ENCODE measurements at places on chromosomes 11 and 22.

DNA sequence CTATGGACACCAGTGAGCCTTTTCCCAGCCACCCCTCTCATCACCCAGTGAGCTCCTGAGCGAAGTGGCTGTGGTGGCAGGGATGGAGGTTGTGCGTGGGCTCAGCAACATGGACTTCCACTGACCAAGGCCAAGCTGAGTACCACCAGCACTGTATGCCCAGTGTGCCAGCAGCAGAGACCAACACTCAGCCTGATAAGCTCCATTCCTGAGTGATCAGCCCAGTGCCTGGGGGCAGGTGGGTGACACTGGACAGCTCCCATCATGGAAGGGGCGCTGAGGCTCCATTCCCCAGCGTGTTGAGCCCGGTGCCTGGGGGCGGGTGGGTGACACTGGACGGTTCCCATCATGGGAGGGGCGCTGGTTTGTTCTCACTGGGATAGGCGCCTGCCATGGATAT, 17.6 kb upstream of the CD81 start:
- DNase-seq = no peak

DNA sequence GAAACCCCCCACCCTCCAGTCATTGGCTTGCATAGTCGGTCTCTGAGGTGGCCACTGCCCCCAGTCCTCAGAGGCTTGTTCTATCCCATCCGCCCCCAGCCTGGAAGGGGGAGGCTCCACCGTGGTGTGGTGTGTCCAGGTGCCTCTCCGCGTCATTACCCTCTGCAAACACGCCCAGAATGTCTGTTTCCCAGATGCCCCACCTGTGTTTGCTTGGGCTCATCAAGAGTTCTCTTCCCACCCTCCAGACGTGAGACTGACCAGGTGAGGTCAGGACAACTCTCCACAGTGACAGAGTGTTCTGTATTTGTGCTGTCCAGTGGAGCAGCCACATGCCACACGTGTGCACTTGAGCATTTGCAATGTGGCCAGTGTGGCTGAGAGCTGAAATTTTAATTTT, 24.9 kb downstream of the LRRC10B start:
- DNase-seq = no peak

DNA sequence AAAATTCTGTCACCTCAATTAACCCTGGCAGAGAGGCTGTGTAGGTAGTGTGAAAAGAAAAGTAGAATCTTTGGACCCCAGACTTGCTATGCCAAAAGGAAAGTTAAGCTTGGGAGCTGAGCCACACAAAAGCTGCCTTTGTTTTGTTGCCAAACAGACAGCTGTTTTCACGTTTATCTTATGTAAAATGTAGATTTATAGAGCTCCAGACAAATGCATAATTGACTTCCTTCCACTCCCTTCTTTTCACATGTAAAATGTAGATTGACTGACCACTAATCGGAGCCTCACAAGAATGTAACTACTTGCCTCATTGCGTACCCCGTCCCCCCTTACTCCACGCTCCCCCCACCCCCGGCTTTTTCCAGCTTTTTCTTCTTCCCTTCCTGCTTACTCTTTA, 2302.2 kb upstream of the RAG2 start:
- DNase-seq = no peak

GRCh38 chr11:102332611-102332994, 14.4 kb upstream of the BIRC2 start:
- no peak for DNase-seq

GRCh38 chr22:47367993-47368945, 605.8 kb downstream of the TBC1D22A start:
- no peak for DNase-seq

DNA sequence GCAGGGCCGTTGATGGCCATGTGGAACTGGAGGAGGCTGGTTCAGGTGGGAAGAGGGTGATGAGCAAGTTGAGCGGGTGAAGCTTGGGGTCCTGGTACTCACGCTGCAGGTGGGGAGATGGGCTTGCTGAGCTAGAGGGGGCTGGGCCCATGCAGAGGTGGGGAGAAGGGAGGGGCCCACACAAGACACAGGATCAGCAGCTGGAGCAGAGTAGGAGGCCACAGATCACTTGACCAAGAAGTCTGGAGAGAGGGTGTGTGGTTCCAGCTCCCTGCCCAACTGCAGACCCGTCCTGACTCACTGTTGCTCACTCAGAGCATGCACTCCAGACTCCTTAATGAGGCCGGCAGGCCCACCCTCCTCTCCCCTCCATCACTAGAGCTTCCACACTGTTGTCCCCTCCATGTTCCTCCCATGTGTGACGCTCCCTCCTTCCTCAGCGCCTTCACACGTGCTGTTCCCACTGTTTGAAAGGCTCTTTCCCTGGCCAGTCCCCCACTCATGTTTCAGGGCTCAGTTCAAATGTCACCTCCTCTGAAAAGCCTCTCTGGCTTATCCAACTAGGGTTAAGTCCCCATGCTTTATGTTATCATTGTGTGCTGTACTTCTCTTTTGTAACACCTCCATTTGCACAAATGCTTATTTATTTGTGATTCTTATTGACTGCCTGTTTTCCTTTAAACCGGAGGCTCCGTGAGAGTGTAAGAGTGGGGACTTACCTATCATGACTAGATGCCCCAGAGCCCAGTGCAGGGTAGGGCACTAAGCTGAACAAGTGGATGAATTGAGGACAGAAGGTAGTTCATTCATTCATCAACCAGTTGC, 2.3 kb downstream of the CCDC86 start:
- no peak for DNase-seq

GRCh38 chr11:133793271-133794035, 51.9 kb downstream of the SPATA19 start:
- no peak for DNase-seq

- DNase-seq = no peak
These were observed 5.4 kb downstream of the KCNC1 start for GRCh38 chr11:17739945-17740338.

DNA sequence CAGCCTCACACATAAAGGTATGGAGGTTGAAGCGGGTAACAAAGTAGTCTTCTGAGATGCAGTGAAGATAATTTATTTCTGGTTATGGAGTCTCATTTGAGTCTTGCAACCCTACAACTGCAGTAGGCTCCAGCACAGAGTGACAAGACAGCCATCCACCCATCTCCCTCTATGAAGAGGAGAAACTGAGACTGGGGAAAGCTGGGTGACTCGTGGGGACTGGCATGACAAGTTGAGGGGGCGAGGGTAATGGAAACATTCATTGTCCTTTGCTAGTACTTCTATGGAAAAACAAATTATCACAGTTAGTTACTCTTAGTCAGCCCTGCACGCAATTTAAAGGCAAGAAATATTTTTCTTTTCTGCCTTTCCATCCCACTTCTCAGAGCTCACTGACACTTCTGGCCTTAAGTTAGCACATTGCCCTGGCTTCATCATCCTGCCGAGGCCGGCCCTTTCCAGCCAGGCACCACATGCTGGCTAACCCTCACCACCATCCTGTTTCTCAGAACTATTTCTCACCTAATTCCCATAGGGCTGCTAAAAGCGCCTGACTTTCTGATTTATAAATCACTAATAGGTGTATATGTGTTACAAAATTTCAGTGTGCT, 361.1 kb downstream of the ETS1 start:
- no peak for DNase-seq

DNA sequence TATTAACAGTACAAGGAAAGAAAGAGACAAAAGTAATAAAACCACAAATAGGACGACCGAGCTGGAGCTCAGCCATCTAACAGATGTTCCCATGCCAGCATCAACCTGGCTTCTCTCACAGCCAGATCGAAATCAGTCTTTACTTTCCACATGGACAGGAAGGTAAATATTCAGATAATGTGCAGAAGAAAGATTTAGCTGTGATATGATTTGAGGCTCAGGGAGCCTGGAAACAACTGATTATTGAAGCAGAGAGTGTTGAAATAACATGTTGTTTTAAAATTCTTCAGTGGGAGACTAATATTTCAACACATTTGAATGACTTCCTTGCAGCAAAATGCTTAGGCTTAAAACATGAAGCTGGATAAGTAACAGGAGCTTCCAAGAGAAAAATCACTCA, 546.8 kb downstream of the ETS1 start:
- DNase-seq = no peak

GRCh38 chr11:34064291-34064690, 12.8 kb downstream of the CAPRIN1 start:
- no peak for DNase-seq

DNA sequence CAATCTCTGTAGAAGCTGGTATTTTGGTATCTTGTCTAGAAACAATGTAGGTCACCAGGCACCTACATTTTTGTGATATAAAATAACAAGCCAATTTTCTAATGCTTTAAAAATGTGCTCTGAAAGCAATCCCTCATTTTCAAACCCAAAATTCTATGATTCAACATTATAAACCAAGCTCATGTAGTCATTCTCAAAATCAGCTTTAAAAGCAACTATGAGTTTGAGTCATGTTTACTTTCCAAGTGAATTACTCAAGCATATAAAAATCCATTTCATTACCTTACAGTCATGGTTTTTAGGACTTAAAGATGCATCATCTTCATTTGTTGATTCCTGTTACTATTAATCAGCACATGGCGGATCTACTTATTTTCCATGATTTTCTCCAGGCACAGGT, 216.4 kb downstream of the GRM5 start:
- no peak for DNase-seq

GRCh38 chr11:31303644-31304180, 65.8 kb downstream of the DCDC1 start:
- no peak for DNase-seq

GRCh38 chr22:38413085-38414008, 41.7 kb downstream of the KCNJ4 start:
- no peak for DNase-seq

DNA sequence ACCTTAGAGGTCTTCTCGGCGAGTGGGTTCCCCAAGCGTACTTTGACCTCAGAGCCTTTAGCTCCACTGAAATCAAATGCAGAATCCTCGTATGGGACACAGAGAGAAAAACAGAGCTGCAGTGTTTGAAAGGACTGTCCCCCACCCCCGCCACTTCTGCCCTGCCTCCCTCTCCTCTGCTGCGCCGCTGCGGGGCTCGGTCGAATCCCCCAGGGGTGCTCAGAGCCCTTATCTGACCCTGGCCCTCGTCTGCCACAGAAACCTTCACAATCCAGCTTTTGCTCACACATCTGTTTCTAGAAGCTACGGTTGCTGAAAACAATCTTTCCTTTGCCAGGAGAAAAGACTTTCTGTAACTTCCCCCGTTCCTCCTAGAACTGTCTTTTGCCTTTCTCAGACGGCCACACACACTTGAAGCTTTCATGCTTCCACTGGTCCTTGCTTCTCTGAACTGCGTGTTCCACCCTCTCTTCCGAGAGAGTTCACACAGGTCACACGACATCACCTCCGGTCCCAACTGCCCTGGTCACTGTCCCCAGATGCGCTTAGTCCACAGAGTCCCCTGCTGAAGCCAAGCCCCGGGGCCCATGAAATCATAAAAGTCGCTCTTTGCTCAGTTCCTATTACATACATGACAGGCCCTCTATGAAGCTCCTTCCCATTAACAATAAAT, 3.7 kb downstream of the SMIM35 start:
- no peak for DNase-seq

- no peak for DNase-seq
These were observed 424.1 kb upstream of the TENM4 start for GRCh38 chr11:79864882-79865281.

GRCh38 chr11:67247946-67248550, 18.2 kb upstream of the GRK2 start:
- DNase-seq = no peak

- no peak for DNase-seq
These were observed 173.7 kb downstream of the KIF18A start for GRCh38 chr11:27933992-27934829.

- DNase-seq = no peak
These were observed 69.5 kb upstream of the GRIK4 start for GRCh38 chr11:120442031-120442430.

DNA sequence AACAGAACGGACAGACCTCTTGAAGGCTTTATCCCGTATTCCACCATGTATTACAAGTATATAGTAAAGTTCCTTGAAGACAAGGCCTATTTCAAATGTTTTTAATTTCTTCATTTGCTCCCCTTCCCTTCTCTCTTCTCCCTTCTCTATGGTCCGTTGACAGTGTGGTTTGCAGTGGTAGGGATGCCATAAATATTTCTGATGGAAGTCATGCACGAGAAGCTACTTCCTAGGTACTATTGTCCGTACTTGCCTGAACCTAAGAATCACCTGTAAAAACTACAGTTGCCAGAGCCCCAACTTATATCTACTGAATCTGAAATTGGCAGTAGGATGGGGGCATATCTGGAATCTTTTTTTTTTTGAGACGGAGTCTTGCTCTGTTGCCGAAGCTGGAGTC, 2.8 kb downstream of the PISD start:
- DNase-seq = no peak

- DNase-seq = no peak
These were observed 2.1 kb downstream of the RNF141 start for GRCh38 chr11:10538924-10539323.

- no peak for DNase-seq
These were observed 6.6 kb downstream of the PLEKHB1 start for GRCh38 chr11:73652856-73653559.

- no peak for DNase-seq
These were observed 971 bp downstream of the TUBGCP6 start for GRCh38 chr22:50243685-50244419.

- DNase-seq = no peak
These were observed 398.4 kb downstream of the CTTN start for GRCh38 chr11:70796648-70797227.

- no peak for DNase-seq
These were observed 36.5 kb downstream of the SDHD start for GRCh38 chr11:112123129-112123528.

- no peak for DNase-seq
These were observed 283.5 kb downstream of the TTC28 start for GRCh38 chr22:28395920-28396753.

- no peak for DNase-seq
These were observed 62.8 kb downstream of the AMOTL1 start for GRCh38 chr11:94830722-94831510.

DNA sequence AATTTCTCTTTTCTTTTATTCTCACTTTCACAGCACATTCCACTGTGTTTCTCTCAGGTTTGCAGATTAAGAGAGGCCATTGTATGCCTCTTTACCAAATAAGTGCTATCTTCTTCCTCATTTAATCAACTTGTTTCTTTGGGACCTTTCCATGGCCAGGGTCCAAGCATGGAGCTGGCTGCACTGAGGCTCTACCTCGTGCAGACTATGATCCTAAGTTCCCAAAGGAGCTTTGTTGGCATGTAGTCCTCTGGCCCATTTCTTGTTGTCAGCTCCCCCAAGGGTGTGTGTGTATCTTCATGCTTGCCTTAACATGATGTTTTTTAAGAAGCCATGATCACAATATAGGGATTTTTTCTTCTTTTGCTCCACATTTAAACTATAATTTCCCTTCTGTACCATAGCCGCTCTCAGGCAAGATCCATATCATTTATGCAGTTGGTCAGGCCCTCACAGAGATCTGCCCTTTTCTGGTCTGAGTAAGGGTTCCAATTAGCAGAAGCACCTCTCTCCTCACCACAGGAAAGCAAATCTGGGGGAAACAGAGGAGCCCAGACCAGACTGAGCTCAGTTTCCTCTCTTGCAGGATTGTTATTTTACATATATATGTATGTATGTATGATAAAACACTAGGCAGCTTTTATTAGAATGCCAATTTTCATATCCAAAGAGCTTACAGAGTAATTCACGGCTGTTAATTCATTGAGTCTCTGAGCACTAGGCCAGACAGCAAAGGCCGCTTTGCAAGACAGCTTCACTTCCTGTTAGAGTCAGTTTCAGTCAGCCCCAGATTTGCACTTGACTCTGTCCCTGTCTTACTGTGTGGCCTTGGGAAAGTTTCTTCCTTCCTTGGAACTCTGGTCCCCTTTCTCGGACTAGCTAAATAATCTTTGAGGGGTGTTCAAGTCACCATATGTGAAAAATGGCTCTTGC, 34.3 kb downstream of the CYB5R2 start:
- DNase-seq = no peak

GRCh38 chr22:48353116-48353947, 1474.3 kb downstream of the BRD1 start:
- DNase-seq = no peak

- no peak for DNase-seq
These were observed 3.5 kb upstream of the AMPD3 start for GRCh38 chr11:10451426-10452116.

Measured in endothelial cell (in vitro differentiated cells).